T-helper 17 cell (primary cell): ENCODE measurements at places on chromosomes 7 and 10.

- no peak for DNase-seq
Measured at GRCh38 chr7:122394512-122394911, 90.0 kb upstream of the FEZF1 start.

DNA sequence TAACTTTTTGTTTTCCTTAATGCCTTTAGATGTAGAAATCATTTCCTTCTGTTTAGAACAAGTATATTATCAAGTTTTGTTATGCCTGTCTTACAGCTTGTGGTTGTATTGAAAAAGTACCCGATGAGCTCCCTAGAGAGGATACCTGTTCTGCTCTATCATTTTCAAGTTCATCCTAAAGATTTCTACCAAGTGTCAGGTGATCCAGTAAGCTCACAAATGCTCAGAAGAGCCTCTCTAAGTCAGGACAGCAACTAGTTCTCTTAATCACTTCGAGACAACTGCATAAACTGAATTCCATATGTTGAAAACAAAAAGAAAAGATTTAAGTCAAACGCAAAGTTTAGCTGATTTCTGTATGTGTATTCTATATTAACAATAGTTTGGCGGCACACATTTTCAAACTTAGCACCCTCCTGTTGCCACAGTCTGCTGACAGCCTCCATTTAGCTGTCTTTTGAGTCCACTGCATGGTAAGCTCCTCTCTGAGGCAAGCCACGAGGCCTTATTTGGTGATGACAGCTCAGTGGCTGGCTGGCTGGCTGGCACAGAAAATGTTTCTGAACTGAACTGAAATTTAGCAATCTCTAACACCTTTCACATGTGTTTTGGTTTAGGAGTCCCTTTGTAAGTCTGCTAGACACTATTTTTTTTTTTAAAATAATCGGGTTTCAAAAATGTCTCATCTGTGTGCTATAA, 59.4 kb downstream of the SEMA3C start:
- DNase-seq: no peak

DNA sequence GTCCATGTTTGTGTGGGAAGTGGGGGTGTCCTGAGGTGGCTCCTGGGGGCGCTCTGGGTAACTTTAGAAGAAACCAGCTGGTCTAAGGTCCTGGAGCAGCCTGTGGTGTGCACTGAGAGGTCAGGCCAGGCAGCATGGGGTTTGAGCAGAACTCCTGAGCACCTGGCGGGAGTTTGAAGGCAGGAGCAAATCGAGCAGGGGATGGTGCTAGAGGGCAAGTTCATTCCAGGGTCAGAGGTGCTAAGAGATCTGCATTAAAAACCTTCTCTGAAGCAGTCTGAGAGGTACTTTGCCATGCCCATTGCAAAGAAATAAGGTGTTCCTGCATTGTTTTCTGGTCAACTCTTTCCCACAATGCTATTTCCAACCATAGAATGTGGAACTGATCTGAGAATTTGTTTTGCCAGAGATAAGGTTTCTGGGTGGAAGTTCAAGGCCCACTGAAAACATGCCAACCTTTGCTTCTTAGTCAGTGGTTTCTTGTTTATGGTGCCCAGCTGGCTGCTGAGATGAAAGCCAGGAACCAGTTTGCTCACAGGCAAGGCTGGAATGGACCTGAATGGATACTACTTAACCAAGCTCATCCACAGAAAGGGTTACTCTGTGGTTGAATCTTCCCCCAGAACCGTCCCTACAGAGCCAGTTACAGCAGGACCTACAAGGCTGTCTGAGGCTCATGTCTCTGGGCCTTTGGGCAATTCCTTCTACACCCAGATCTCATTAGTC, 136.3 kb upstream of the TMEM72 start:
- DNase-seq: no peak

GRCh38 chr7:28549998-28550397, 137.7 kb downstream of the CREB5 start:
- DNase-seq: no peak

DNA sequence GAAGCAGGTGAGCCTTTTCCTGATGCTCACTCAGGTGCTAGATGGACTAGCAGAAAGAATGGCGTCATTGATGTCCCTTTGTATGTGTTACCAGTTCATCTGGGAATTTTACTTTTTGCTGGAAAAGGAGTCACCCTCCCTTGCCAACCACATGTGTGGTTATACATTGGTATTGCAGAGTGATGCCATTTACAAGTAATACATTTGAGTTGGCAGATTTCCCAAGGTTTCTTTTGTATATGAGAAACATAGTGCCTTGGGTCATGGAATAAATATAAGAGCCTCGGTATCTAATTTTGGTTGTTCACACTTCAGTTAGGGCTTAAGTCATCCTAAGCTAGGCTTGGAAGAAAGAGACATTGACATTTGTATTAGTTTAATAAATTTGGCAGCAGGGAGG, 10.4 kb upstream of the ATXN7L1 start:
- no peak for DNase-seq

DNA sequence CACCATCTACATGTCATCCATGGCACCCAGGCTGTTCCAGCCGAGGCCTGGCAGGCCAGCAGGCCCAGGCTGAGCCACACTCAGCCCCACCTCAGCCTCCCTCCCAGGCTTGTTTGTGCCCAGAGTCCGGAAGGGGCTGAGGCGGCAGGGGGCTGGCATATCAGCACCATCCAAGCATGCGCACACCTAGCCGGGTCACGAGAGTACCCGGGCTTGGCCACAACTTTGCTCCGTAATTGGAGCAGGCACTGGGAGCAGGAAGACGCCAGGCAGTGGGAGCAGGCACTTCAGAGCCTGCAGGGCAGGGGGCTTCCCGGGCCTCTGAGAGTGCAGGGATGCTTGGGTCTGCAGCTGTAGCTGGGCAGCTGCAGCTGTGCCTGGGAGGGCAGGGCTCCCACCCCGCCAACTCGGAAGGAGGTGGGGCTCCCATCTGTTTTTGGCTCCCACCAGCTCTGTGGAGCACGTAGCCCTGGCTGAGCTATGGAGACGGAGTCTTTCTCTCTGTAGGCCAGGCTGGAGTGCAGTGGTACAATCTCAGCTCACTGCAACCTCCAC, 15.2 kb upstream of the TSPAN15 start:
- no peak for DNase-seq

- no peak for DNase-seq
Measured at GRCh38 chr10:113920875-113921274, 66.4 kb downstream of the NHLRC2 start.

GRCh38 chr7:25617214-25617613, 388.9 kb upstream of the NPVF start:
- no peak for DNase-seq

DNA sequence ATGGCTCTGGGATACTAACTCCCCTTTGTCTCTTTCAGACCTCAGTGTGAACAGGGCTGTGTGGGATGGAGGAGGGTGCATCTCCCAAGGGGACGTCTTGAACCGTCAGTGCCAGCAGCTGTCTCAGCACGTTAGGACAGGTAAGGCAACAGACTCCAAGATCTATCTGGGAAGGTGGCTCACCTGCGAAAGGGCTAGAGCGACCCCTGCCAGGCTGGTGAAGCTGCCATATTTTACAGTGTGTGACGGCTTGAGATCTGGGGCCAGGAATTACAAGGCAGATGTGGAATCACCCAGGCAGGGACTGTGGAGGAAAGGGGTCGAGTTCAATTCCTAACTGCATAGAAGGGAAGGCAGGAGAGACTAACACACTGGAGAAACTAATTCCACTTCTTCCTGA, 11.2 kb downstream of the MUC17 start:
- DNase-seq: no peak

DNA sequence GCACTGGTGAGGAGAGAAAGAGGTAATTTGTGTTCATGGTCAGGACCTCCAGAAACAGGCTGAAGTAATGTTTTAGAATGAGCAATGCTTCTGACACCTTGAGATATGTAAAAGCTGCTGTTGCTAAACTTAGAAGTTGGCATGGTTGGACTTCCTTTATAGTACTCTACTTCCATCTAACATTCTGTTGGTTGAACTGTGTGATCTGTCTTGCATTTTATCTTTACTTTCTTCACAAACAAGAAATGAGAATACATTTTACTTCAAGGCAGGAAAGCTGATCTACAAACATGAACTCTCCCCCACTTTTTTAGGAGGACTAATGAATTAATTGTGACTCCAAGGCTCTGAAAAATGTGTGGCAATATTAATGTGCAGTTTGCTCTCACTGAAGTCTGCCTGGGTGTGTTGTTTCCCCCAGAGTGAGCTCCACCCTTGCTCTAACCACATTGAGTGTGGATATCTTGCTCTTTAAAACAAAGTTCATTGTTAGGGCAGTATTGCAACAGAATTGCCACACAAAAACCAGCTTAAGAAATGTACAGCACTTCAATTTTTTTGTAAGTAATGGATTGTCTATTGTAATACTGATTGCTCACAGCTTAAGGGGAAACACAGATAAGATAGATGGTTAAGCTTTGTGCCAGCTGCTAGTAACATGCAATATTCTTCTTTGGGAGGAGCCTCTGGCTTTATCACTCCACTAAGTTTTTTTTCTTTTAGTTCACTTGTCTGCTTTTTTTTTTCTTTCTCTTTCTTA, 69.0 kb downstream of the ADD3 start:
- DNase-seq: no peak

GRCh38 chr7:119964788-119965542, 308.0 kb upstream of the KCND2 start:
- DNase-seq: no peak

GRCh38 chr7:43112941-43113621, 634 bp downstream of the HECW1 start:
- DNase-seq: no peak

- DNase-seq: no peak
Measured at GRCh38 chr10:74937266-74937856, 111.0 kb downstream of the KAT6B start.

GRCh38 chr10:124725171-124725631, 19.0 kb downstream of the FAM53B start:
- DNase-seq: no peak

DNA sequence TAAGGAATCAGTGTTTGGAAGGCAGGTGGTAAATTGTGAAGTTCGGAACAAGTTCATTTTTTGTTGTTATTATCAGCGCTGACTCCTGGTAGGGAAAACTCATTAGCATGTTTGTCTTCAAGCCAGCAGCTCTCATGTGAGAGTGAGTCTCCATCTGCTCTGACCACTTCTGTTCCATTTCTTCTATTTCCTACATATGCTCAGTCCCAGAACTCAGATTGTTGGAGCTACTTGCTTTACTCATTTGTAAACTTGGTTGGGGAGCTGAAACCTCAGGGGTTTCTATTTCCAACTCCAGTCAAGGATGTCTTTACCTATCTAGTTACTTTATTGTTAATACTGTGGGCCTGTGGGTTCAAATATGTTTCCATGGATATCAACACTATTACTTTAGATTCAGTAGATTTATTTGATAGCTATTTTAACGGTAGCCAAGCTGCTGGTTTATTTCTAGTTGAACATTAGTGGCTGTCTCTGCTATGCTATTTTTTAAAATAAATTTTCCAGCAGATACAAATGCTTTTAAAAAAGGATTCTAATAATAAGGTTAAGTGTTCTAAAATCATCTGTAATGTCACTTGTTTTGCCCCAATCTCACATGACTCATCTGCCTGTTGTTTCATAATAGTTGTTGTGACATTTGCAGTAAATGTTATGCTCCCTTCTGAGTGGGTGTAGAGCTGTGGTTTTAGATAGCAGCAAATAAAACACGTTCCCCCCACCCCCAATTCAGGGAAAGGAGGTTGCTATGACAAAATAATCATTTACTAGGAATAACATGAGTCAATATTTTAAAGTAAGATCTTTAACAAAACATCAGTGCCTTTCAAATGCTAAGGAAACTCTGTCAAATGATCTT, 143.3 kb downstream of the HDAC9 start:
- no peak for DNase-seq

DNA sequence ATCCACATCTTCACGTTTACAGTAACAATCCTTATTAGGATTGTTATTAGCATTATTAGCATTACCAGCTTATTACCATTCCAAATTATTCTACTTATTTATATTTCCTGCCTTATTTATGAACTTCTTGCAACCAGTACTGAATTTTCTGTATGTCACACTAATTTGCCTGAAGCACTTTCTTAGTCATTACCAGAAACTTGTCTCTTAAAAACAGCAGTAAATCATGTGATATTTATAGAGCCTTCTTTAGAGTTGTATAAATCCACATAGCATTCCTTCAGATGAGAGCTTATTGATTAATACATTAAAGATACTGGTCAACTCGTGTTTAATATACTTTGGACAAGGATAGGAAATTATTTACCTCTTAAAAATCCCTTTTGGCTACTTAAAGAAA, 618.6 kb downstream of the SUGCT start:
- no peak for DNase-seq

DNA sequence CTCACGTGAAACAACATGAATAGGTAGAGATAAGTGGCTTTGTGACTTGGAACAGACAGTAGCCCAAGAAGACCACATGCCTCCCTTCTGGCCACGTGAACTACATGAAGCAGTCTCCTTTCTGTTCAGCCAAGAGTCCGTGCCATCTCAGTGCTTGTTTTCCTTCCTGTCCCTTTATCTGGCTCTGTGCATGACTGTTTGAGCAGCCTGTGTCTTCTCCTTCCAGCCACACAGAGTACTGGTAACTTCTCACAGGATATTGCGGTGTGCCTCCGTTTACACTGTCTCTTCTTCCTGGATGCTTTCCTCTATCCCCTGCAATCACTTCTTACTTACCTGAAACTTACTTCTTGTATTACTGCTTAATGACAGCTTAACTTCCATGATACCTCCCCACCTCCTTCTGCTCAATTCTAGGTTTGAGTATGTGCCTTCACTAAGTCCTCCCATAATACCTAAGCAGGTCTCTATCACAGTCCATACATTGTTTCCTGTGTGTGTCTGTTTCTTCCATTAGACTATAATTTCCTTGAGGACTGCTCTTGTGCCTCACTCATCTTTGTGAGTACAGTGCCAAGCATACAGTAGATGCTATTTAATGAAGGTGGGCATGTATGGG, 748.7 kb downstream of the AUTS2 start:
- no peak for DNase-seq

DNA sequence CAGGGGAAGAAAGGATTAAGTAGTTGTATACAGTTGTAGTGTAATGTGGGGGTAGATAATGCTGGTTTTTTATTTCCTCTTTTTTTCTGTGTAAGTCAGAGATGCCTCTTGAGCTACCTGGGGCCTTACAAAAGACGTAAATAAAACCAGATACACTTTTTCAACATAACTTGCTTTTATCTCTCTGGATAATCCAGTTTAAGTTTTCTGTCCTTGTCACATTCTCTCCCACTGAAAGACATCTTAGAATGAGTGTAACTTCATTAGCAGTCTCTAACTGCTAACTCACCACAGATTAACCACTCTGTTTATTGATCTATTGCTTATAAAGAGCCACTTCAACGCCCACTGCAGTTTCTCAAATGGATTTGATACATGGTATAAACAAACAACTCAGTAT, 64.1 kb upstream of the LRRN3 start:
- DNase-seq: no peak

GRCh38 chr7:150378115-150378852, 846 bp upstream of the ZNF775 start:
- DNase-seq: no peak

DNA sequence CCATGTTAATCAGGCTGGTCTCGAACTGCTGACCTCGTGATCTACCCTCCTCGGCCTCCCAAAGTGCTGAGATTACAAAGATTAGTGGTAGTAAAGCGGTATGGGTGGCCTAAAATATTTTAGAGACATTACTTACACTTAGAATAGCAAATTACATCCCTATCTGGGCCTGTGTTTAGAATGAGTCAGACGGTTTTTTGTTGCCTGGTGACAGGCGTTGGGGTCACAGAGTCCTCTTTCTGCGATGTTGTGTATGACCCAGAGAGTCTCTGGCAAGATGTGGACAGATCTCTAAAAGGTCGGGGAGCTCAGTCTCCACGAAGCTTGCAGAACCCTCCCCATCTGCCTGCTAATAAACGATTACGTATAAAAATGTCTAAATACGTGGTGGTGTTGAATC, 39.6 kb upstream of the PRKCQ start:
- DNase-seq: no peak
